IPS-NIHi11 (cell line): ENCODE measurements at places on chromosomes 12 and 14.

DNA sequence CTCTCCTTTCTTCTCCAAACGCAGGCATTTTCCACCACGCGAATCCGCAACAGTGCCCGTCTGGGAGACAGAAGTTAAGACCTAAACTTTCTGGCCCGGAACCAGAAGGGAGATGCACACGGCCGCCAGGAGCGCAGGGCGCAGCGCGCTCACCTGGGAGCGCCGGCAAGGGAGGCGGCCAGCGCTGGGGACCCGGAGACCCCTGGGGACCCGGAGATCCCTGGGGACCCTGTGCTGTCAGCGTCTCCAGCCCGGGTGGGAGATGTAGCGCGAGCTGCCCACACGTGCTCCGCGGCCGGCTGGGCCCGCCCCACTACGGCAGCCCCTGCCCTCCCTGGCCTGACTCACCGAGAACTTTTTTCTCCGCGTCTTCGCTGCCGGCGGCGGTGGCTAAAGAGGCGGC, 620 bp downstream of the YBX3 start:
- DNase-seq = peak; percentile 57

- no peak for DNase-seq
Measured at GRCh38 chr14:82387699-82388098, 854.0 kb upstream of the SEL1L start.

- no peak for DNase-seq
Measured at GRCh38 chr14:51596488-51597117, 55.1 kb upstream of the FRMD6 start.

DNA sequence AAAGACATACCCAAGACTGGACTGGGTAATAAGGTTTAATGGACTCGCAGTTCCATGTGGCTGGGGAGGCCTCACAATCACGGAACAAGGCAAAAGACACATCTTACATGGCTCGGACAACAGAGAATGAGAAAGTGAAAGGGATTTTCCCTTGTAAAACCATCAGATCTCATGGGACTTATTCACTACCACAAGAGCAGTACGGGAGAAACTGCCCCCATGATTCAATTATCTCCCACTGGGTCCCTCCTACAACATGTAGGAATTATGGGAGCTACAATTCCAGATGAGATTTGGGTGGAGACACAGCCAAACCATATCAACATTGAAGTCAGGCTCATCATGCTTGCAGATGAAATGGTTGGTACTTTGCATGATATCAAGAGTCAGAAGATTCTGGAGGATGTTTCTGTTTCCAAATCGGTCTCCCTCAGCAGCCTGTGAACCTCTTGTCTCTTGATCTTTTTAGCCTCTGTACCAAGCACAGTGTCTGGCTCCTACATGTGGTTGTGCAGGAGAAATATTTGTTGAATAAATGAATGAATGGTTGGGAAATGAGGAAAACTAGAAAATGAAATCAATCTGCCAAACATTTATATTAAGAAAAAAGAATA, 98.6 kb downstream of the VRK1 start:
- no peak for DNase-seq

DNA sequence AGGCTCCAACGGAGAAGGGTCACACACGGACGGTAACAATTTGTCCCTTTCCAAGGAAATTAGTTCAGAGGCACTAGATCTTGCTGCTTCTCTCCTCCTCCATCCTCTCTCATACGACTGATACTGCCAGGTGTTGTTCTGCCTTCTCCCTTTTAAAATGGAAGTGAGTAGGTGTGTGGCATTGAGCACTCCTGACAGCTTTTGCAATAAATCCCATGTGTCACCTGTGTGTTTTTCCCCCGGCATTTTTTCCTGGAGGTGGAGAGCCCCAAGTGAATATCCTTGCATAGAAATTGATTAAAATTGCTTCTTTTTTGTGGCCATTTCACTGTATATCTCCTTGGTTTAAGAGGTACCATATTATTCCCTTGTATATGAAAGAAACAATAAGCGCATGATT, 26.2 kb upstream of the AKAP5 start:
- no peak for DNase-seq

GRCh38 chr12:71810921-71811320, 28.6 kb upstream of the TBC1D15 start:
- no peak for DNase-seq

- no peak for DNase-seq
Measured at GRCh38 chr12:51941604-51942003, 9.9 kb upstream of the ACVR1B start.

DNA sequence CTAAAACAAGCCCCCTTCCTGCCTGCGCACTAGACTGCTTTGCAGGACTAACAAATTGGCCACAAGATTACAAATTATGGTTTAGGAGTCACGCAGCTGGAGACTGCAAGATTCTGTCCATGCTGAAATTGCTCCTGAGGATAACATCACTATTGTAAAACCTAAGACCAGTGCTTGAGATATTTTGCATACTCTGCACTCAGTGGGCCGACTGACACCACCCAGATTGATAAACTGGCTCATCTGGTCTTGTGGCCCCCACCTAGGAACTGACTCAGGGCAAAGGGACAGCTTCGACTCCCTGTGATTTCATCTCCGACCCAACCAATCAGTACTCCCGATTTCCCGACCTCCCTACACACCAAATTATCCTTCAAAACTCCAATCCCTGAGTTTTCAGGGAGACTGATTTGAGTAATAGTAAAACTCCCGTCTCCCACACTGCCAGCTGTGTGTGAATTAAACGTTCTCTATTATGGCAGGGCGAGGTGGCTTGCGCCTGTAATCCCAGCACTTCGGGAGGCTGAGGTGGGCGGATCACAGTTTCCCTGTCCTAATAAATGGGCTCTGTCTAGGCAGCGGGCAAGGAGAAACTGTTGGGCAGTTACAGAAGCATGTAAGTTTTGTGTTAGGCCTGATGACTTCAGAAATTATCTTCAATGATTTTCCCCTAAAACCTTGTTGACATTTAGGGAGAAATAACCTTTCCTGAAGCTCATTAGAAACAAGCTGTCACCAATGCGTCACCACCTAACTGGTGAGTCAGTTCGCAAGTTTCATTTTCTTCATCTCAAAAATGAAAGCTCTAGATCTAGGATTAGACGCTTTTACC, 5.3 kb upstream of the UBC start:
- no peak for DNase-seq

DNA sequence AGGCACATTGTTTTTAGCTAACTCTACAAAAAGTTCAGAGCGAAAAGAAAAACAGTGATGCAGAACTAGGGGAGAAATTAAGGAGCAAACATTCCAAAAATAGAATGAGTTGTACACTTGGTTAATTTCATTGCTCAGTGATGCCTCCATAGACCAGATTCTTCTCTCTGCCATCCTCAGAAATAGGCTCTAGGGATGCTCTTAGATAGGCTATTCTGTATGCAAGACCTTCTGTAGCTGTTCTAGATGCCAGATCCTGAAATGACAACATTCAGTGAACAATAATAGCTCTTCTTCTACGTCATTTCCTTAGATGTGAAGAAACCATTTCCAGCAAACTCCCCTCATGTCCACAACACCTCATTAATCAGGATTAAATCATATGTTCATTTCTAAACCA, 466.3 kb downstream of the DIO2 start:
- no peak for DNase-seq

DNA sequence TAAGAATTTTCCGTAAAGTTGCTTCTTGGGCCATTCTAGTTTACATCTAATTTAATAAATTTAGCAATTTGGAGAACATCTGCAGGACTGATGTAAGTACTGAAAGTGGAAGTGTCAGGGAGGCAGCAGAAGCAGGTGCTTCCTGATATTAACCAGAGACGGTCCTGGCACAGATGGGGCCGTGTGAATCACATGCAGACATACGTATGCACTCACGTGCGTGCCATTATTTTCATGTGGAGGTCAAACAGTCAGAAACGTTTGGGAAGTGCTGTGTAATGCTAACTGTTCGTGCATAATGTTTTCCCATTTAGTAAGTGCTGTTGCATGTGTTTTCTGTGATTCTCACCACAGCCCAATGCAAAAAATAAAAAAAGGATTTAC, 87.8 kb upstream of the DYNC1H1 start:
- no peak for DNase-seq

DNA sequence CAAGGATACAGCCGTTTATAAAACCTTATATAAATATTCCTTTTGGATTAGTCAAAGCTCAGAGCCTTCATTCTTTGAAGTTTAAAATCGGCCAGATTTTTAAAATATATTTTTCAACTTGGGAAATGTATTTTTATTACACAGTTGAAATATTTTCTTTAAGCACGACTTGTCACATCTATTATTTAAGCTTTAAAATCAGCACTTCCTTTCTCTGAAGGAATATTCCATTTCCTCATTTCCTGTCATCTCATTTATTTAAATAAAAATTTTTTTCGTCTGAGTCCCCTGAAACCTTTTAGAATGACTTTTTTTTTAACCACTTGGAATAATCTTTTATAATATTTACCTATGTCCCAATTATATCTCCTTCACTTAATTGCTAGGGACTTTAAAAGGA, 107.5 kb upstream of the PDE3A start:
- DNase-seq = no peak

- DNase-seq = no peak
Measured at GRCh38 chr12:54595471-54595870, 7.0 kb upstream of the PPP1R1A start.

- no peak for DNase-seq
Measured at GRCh38 chr14:64656986-64657385, 47.2 kb upstream of the PLEKHG3 start.

DNA sequence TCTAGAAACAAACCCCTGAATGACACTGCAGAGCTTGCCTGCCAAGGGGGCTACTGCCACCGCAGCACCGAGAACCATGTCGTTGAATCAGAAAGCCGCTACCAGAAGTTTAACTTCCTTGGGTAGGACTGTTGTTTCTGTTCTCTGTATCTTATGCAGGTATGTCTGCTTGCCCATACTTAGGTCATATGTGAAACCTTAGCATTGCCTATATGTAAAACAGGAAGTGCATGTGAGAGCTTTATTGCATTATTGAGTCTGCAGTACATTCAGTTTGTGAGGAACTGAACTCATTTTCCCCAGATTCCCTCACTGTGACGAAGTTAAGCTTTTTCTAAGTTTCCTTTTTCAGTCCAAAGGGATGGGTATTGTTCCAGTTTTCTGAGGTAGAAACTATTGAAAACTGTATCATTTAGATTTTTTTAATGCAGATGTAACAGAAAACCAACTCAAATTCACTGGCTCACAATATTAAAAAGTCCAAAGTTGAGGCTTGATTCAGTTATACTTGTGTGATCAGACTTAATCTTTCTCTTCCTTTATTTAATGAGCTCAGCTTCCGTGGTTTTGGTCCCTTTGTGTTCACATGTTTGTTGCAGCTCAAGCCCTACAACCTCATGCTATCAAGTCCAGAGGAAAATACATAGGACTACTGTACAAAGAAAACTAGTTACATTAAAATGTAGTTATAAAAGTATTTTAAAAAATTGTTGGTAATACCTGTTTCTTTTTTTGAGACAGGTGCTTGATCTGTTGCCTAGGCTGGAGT, 6.9 kb downstream of the FBXO34 start:
- DNase-seq = no peak

GRCh38 chr12:42757624-42758119, 168.1 kb upstream of the PRICKLE1 start:
- DNase-seq = no peak

DNA sequence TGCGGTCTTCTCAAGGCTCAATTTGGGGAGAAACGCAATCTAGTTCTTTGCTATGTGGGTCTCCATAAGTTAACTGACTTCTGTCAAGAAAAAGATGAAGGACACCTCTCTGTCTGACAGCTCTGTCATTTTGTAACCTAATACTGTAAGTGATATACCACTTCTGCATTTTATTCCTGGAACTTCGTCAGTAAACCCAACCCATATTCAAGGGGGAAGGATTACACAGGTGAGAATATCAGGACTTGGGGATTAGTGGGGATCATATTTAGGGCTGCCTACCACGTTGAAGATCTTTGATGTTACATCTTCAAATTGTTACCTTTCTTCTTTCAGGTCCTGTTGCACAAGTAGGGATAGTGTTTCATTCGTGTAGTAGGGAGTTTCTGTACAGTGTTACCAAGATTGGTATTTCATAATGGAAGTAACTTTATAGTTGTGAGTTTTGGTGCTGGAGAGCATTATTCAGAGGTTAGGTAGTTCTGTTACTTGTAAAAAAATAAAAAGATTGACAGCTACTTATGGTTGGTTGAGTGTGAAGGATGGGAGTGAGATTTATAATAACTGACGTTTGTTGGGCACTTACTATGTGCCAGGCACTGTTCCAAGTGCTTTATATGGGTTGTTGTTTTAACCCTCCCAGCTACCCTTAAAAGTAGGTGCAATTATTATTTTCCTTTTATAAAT, 1.6 kb downstream of the TMEM260 start:
- no peak for DNase-seq

GRCh38 chr14:39733741-39734140, 301.5 kb upstream of the FBXO33 start:
- no peak for DNase-seq
